ENCODE measurements at places on chromosomes 1 and 21.

DNA sequence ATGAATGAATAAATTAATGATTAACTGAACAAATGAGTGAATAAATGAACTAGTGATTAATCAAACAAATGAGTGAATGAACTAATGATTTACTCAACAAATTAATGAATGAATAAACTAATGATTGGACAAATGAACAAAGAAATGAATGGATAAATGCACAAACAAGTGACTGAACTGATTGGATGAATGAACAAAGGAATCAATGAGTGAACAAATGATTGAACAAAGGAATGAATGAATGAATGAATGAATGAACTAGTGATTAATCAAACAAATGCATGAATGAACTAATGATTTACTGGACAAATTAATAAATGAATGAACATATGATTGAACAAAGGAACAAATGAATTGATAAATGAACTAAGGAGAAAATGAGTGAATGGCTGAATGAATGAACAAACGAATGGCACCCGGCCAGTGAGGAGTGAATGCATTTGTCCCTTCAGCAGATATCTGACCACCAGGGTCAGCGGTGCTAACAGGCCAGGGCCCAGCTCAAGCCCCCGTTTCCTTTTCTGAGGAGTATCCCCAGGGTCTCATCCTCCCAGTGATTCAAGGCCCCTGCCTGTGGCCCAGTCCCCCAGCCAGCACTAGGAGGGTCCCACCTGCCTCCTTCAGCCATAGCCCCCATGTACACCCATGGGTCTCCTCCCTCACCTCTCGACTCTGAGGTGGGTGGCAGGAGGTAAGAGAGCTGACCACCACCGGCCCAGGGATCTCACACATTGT is 49.9 kb downstream of the WNT9A start:
- no peak for DNase-seq

GRCh38 chr1:234559152-234559901 is 50.7 kb downstream of the IRF2BP2 start:
- no peak for DNase-seq

DNA sequence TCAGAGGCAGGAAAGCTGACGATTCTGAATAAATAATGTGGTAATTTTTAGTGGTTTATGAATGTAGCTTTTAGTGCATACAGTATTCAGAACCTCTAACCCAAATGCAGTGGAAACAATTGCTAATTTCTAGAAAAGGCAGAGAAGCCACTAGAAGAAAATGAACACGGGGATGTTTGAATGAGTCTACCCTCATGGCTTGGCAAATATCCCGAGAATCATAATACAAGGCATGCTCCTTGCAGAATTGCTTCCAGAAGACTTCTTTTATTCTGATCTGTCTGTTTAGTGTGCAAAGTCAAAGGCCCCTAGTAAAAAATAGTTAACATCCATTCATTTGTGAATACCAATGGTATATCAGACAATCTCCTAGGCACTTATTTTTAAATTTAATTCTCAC is 246.8 kb downstream of the LMO4 start:
- no peak for DNase-seq

- no peak for DNase-seq
These were observed 63.7 kb downstream of the CNST start for GRCh38 chr1:246629976-246630375.

- no peak for DNase-seq
These were observed 8.6 kb upstream of the RERE start for GRCh38 chr1:8825985-8826481.

GRCh38 chr21:45498646-45499000 is 43.6 kb downstream of the SLC19A1 start:
- no peak for DNase-seq
